ENCODE measurements at places on chromosomes 1 and 21.

DNA sequence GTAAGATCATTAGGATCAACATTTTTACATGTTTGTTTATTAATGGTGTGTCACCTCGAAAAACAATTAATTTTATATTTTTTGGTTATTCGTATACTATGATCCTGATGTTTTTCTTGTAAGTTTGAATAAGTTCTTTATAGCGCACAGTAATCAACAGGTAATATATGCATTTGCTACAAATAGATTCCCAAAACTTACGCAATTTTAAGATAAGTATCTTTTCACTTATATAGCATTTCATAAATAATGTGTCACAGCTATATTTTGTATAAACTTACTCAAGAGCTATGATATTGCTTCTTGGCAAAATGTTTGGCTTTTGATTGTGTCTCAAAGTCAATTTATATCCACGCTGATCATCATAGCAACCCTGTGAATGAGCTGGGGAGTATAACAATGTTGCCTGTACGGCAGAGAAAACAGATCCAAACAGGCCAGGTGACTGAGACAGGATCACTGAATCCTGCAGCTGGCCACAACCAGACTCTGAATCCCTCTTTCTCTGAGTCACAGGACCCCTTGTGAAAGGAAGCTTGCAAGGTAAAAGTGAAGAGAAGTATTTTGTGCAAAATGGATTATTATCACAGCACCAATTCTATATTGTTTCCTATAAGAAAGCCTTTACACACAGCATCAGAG is 48.6 kb downstream of the GNG12 start:
- DNase-seq: no peak

GRCh38 chr1:7865978-7866377 is 13.1 kb upstream of the UTS2 start:
- no peak for DNase-seq

GRCh38 chr1:41355356-41355755 is 5.9 kb upstream of the FOXO6 start:
- DNase-seq: no peak

DNA sequence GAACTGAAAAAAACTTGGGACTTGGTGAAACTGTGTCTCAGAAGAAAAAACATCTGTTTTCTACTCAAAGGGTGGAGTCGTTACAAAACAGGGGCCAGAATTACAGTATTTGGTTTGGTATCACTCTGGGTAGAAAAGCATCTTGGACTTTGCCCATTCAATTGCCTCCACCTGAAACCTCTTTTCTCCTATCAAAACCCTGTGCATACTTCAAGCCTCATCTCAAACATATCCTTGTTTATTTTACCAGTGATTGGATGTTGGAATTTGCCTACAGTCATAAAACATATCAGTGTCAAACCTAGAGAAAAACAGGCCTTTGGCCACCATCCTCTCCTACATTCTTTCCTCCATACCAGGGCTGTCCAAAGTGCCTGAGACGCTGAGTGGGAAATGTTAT is 281.5 kb downstream of the PLPP3 start:
- DNase-seq: no peak

DNA sequence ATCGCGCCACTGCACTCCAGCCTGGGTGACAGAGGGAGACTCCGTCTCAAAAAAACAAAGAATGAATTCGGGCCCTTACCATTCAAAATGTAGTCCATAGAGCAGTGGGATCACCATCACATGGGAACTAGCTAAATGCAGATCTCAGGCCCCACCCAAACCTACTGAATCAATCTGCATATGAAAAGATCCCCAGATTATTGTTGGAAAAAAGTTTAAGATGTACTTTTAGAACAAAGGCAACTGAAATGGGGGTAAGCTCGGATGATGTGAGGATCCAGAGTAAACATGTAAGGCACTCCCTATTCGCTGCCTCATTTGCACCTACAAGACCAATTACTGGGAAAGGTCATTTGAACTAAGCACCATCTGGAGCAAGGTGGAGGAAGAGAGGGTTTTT is 803 bp upstream of the FLAD1 start:
- no peak for DNase-seq

DNA sequence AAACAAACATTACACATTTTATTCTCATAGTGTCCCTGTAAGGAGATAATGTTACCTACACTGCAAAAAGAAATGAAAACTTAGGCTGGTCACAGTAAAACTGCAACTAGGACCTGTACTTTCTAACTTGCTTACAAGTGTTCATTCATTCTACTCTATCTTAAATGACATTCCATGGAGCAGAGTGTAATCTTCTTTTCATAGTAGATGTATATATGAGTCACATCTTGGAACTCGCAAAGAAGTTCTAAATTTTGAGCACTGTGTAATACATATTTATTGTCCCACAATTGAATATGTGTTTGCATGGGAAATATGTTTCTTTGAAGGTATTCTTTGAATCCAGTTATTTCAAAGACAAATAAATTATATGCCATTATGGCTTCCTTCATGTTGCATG is 1258.5 kb upstream of the ADGRL2 start:
- DNase-seq: no peak

GRCh38 chr1:170592591-170593111 is 60.7 kb downstream of the GORAB start:
- no peak for DNase-seq

- DNase-seq: no peak
Measured at GRCh38 chr1:167926486-167926997, 9.9 kb upstream of the DCAF6 start.

DNA sequence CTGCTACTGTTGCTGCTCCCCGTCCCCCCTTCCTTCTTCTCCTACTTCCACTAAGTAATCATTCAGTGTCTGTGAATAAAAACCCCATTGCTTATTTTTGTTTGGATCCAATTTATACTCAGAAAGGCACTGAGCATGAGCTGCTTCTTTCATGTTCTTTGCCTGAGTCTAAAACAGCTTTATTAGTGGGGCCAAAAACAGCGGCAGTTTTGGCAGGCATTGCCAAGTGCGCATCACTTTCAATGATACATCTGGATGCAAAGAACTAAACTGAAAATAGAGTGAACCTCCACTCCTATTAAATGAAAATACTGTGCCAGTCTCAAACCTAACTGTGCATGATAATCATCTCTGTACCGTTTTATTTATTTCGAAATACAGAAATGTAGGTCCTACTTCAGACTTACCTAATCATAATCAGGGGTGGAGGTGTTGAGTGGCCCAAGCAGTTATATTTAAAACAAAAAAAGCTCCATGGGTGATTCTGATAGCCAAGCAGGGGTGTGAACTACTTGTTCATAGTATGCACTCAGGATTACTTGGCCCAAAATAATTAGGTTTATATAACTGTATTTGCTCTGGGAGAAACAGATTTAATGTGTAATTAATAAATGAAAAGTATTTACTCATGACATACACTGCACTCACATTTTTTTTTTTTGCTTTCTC is 48.4 kb downstream of the NEK7 start:
- DNase-seq: no peak

GRCh38 chr21:32184065-32184464 is 94.8 kb downstream of the MIS18A start:
- no peak for DNase-seq

- DNase-seq: no peak
Measured at GRCh38 chr1:60596791-60597750, 485.3 kb upstream of the NFIA start.

DNA sequence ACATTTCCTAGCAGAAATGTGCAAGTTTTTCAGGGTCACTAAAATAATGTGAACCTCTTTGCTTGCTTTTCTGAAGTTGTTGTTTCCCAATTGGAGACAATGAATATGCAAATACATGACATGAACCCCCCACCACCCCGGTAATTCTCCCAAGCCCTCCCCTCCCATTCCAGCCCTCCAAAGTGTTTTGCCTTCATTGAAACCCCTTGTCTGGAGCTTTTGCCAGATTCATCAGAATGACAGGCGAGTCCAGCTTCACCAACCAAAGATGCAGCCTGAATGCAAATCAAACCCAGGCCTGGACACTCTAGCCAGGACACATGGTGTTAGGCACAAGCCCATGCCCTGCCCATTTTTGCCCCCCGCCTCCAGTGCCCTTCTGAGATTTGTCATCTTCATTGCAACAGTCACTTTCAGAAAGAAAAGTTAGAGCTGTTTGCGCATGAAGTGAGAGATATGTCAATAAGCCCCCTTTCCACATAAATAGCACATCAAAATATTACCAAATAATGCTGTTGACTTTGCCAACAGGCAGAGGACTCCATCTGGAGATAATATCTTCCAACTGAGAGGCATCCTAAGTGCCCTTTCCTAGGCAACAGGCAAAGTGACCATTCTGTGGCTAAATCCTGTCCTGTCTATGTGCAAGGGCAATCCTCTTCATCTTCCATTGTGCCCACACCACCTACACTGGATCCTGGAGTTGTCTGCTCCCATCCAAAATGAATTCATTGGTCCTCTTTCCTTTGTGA is 145.6 kb upstream of the NFIA start:
- no peak for DNase-seq

- DNase-seq: peak; percentile 51
Measured at GRCh38 chr1:151326619-151327222, 495 bp downstream of the PI4KB start.

- no peak for DNase-seq
Measured at GRCh38 chr1:27399251-27400025, 7.0 kb downstream of the GPR3 start.

- DNase-seq: peak; percentile 33
Measured at GRCh38 chr1:206050655-206051235, 2.2 kb upstream of the RHEX start.

DNA sequence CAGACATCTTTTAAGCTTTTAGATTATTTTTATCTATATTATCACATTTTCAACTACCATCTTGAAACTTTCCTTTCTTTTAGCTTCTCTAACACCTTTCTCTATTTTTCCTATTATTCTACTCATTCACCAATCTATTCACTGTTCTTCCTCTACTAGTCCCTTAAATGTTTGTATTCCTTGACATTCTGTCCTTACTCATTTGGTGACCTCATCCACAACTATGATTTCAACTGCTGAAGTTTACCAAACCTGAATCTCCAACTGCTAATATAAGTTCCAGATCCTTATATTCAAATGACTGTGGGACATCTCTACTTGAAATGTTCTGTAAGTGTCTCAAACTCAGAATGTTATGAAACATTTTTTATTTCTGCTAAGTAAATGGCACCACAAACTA is 49.2 kb downstream of the TUT4 start:
- no peak for DNase-seq

DNA sequence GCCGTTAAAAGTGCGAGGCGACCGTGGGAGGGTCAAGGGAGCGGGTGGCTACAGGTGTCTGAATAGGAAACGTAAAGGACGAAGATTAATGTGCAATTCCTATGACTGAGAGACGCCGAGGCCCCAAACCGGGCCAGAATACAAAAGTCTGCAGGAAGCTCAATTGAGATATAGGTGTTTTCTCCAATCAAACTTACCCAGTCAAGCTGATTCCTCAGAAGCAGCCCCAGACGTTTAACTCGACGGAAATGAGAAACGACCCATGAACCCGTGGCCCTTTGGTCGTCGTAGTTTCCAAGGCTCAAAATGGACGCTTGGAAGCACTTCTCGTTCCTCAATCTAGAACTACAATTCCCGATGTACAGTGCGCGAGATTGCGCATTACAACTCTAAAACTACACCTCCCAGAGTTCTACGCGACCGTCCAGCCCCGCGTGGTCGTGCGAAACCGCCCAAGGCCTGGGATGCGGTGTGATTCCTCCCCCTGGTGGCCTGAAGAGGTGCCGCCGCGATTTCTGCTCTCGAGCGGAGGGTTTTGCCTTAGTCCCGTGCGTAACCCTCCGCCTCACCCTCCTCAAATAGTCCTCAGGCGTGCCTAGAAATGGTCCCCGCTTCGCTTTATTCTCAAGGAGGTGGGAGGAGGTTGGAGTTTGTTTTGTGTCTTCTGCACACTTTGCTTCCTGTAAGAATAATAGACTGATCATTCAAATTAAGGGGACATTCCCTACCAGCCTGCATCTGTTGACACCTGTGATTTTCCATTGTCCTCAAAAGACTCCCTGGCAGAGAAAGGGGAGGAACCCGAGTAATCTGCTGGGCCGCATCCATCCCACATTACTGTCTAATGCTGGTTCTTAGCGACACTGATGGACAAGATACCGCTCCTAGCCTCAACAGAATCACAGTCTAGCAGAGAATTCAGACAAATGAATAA is at the start of gene PAFAH2:
PAFAH2 (minus strand) TSS at position 236 of the 934 bp plus-strand sequence. CDS start 7,247 bp downstream, outside the sequence.
- DNase-seq: peak; percentile 93

GRCh38 chr21:45873866-45874265 is 107.7 kb upstream of the COL6A1 start:
- DNase-seq: no peak

DNA sequence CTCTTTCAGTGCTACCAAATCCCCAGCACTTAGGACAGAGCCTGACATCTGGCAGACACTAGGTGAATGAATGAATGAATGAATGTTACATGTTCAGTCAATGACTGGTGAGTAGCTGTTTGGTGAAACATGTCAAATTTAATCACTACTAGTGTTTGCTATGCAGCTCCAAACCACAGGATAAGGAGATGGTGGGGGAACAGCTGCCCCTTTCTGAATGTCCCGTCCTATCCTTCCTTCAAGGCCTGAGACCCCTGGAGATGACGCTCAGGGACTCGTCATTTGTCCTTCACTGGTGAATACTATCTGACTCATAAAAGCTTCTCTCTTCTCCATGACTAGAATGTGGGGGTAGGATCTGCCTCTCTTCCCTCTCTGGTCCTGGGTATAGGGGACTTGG is 175.4 kb downstream of the HIVEP3 start:
- DNase-seq: no peak

DNA sequence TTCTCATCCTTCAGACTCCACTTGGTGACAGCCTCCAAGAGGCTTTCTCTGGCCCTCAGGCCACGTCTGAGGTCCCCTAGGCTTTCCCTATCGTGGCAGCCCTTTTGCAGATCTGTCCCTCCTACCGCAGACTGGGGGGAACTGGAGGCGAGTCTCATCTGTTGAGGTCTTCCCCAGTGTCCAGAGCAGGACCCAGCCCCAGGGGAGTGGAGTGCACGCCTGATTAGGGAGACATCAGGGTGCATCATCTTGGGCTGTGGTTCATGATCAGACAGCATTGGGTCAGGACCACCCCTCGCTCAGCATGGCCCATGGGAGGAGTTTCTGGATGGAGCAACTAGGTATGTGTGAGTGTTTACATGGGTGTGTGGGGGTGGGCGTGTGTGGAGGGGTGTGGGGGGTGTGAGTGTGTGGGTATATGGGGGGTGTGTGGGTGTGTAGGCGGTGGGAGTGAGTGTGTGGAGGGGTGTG is 8.5 kb upstream of the MATN1 start:
- no peak for DNase-seq

DNA sequence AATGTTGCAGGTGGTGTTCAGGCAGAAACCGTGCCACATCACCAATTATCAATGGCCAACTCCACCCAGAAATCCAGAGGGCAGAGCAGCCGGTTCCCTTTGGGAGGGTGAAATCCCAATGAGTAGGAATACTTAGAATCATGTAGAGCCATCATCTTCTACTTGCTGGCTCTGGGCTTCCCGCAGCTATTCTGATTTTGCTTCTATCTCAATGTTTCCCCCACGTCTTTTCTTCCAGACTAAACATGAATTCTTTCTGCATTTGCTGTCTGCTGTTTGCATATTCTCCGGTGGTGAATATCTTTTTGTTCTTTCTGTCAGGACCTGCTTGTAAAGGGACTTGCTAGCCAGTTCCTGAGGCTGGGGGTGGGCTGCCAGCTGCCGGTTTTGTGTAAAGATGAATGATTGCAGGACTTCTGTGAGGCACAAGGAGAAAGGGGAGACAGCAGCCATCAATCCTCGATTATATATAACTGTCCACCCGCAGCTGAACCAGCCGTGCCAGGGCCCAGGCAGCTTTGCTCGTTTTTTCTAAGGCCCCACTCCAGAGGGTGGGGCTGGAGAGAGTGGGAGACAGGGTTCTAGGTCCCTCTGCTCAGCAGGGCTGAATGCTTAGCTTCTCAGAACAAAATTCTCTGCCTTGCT is 33.2 kb downstream of the PRAMEF20 start:
- no peak for DNase-seq

All from stimulated activated CD4-positive, alpha-beta T cell treated with anti-CD3 and anti-CD28 coated beads, Interleukin-12 subunit alpha, Interleukin-12 subunit beta, amount 100 ng/mL, for 4 hours (primary cell).